ENCODE measurements at places on chromosomes 3 and 15.

DNA sequence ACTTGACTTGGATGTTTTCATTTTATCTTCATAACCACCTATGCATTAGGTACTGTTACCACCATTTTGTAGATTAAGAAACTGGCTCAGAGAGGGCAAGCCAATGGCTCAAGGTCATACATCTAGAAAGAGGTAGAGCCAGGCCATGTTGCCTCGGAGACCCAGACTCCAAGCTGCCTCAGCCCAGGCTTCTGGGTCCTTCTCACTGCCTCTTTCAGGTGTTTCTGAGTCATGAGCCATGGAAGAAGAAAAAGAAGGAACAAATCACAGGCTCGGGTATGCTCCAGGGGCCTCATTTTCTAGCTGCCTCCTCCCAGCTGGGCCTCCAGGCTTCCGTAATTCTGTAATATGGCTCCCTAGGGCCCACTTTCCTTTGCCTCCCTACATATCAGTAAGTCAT, 226.5 kb upstream of the TOPAZ1 start:
- DNase-seq, result no peak

- no peak for DNase-seq
Observed at GRCh38 chr3:78066287-78066686, 1026.4 kb downstream of the ROBO2 start.

DNA sequence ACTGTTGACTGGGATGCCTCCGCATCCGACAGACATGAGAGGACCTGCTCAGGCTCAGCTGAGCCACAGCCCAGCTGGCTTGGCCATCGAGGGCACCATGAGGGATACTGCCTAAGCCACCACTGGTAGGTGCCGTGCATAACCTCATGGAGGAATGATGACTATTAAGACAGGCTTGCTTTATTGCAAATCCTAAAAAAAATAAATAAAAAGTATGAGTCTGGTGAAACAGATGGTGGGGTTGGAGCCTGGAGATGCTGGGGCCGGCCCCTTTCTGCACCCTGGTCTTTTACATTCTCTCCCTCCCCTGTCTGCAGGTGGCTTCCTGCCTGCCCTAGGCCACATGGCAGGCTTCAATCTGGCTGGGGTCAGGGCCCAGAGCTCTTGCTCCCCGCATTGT, 24.0 kb upstream of the RAD18 start:
- DNase-seq, result no peak

DNA sequence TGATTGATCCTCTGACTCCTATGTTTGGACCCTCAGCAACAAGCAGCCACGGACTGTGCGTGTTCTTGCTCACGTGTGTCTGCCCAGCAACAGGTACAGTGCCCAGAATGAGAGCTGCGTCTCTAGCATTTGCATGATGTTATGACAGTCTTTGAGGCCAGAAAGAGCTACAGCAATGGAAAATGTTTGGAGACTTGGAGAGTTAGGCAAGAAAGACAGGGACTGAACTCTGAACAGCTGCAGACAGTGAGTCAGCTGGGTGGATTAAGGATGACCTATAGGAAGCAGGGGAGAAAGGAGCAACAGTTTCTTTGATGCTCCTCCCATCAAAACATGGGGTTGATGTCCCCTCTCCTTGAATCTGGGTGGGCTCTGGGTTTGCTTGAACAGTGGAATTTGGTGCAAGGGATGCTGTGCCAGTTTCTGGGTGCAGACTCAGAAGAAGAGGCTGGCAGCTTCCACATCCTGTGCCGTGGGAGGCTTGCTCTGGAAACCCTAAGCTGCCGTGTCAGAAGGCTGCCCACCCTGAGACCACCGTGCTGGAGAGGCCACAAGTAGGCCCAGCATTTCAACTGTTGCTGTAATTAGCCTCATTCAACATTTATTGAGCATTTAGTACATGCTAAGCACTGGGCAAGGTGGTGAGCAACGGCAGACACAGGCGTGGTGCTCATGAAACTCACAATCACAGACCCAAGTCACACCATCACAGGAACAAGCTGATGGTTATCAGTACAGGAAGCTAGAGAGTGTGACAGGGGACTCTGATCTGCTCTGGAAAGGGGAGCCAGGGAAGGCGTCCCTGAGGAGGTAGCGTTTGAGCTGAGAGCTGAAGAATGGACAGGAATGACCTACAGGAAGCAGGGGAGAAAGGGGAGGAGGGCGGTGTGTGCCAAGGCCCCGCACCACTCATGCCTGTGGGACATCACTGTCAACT, 21.7 kb downstream of the CCR9 start:
- no peak for DNase-seq

- no peak for DNase-seq
Observed at GRCh38 chr3:133055339-133055738, 17.1 kb downstream of the TMEM108 start.

GRCh38 chr3:45140141-45140769, 5.9 kb downstream of the CDCP1 start:
- no peak for DNase-seq

- no peak for DNase-seq
Observed at GRCh38 chr3:97670952-97671351, 93.6 kb upstream of the ARL6 start.

DNA sequence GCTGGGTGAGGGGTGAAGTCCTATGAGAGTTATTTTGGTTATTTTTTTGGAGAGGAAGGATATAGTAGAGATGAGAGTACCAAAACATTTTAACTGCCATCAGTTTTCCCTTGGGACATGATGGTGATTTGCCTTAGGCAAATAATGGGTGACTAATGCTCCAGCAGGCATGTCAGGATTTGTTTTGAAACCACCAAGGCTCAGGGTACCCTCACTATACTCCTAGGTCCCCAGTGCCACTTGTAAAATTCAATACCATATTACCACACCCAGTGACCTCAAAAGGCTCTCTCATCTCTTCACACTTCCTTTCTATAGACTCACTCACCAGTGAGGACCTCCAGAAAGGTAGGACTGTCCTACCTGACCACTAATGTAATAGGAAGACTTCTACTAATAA, 83.6 kb downstream of the WDR72 start:
- DNase-seq, result no peak
